ENCODE measurements at places on chromosomes 1 and 21.
A peak's percentile ranks its signal among the peaks of the same experiment; 100 is the strongest.

DNA sequence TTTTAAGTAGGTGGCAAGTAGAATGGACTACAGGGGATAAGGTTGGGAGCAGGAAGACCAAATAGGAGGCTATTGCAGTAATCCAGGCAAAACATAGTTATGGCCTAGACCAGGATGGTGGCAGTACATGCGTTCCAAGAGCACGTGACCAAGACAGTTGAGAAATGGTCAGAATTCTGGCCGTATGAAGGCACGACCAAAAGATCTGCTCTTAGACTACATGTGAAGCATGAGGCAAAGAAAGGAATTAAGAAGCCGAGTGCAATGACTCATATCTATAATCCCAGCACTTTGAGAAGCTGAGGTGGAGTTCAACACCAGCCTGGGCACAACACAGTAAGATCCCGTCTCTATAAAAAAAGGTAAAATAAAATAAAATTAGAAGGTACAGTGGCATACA is 71.3 kb downstream of the LUZP1 start:
- no peak for DNase-seq

- DNase-seq: peak; percentile 76
Measured at GRCh38 chr1:161139766-161140165, 7.3 kb upstream of the DEDD start.

GRCh38 chr1:8357329-8358101 is 39.6 kb downstream of the SLC45A1 start:
- DNase-seq: peak; percentile 74

DNA sequence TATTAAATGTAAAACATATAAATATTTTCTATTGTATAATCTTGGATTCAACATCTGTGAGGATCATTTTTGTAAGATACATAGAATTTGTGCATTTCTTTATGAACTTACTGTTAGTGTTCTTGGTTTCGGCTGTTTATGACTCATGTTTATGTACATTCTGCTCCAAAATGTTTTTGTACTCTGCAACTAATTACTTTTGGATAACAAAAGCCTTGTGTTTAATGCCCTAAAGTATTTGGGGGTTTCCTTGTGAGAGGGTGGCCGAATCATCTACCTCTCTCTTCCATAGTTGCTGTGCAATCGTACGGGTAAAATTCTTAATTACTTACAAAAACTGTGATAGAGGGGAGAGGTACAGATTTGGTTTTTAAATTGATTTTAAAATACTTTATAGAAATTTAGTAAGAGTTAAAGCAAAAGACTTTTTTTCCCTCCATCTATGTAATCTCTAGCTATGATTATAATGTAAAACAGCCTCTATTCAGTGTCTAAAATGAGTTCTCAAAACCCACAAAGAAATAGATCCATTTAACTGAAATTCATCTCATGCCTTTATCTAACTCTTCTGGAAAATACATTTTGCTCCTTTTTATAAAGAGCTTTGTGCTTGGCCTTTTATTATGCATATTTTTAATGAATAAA is 38.7 kb upstream of the LRRC8C start:
- DNase-seq: no peak

GRCh38 chr1:16101623-16102022 is 28.2 kb upstream of the FAM131C start:
- DNase-seq: no peak

- no peak for DNase-seq
Measured at GRCh38 chr1:95232646-95233318, 1.2 kb upstream of the RWDD3 start.

- DNase-seq: peak; percentile 20
Measured at GRCh38 chr1:237124856-237125462, 83.0 kb downstream of the RYR2 start.

DNA sequence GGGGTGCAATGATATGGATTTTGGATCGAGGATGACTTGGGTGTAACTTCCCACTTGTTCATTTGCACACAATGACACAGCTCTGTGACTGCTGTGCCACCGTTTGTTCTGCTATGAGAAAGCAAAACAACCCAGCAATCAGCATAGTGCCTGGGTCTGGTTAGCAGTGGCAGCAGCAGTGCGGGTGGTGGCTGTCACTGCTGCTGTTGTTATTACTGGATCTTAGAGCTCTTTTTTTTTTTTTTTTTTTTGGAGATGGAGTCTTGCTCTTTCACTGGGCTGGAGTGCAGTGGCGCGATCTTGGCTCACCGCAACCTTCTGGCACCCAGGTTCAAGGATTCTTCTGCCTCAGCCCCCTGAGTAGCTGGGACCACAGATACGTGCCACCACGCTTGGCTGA is 56.9 kb downstream of the TBCE start:
- no peak for DNase-seq

DNA sequence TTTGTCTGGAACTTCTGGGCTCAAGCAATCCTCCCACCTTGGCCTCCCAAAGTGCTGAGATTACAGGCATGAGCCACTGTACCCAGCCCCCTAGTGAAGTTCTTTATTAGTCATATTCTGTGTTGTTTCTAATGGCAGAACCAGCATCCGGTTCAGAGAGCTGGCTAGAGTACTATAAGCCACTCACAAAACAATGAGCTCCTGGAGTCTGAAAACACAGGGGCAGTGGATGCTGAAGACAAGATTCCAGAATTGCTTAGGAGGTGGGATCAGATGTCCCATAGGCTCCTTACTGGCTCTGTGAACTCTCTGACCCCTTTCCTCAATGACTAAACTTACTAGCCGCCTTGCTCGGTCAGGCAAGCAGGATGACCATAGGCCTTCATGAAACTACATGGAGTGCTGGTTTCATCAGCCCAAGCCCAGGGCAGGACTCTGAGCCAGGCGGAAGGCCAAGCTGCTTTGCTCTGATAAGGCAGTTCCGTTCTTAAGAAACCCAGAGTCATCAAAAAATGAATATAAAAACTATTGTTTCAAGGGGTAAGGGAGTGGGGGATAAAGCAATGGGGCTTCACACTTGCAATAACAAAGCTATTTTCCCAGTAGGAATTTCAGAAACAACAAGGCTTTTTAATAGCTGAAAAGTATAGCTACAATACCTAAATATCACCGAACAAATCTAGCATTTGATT is 8.1 kb downstream of the MTHFR start:
- DNase-seq: peak; percentile 93

GRCh38 chr1:167629681-167630567 is at the start of gene RCSD1:
Gene RCSD1, plus strand, starts transcription at chr1:167630232. Its CDS starts 192 bp downstream, at chr1:167630424.
- peak; percentile 36 for DNase-seq

DNA sequence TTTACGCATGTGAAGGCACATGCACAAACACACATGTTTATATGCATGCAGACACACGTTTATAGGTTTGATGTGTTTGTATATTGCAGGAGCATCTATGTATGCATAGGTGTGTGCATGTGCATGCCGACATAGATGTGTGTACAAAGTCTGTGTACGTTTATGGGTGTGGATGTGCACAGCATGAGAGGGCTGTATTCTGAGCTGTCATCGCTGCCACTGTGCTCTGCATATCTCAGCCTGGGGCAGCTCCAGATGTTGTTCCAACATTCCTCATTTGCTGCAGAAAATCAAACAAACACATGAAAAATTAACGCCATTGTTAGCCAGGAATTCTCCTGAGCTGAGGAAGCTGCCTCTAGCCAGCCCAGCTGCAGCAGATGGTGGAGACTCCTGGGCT is 132.3 kb upstream of the CSF3R start:
- no peak for DNase-seq
